ENCODE measurements at places on chromosomes 16 and 17. TPM values are rescaled to one million over a fixed set of nuclear protein-coding genes. Genes with fewer than 3 reads are reported as not detected.

Gene CDH15
- not detected for total RNA-seq

Gene TBX4
- not detected for total RNA-seq

Gene CTRB2
- total RNA-seq: not detected

Gene RDM1
- 6.5 TPM for total RNA-seq

DNA sequence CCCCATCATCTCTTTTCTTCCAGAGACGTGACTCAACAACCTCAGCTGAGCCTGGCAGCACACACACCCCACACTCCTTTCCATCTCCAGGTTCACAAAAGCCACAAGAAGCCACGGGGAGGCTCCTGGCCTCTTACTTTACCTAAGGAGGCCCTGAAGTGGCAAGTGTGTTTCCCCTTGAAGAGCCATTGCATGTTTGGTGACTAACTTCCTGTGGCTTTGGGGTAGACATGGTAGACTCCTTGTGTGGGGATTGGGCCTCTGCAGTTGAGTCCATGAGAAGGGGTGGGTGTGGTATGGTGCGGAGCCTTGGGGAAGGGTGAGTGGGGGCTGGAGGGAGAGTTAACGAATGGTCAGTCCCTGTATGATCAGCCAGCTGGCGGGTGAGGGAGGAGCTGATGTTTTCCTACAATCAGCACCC lies 24.2 kb downstream of the SAP30BP start:
- peaks cover 56% of the 10 kb centered on the region for H3K4me1 ChIP-seq
- no peak overlapping the region for H3K4me3 ChIP-seq
- peak overlapping the region; percentile 62 for H3K27ac ChIP-seq

DNA sequence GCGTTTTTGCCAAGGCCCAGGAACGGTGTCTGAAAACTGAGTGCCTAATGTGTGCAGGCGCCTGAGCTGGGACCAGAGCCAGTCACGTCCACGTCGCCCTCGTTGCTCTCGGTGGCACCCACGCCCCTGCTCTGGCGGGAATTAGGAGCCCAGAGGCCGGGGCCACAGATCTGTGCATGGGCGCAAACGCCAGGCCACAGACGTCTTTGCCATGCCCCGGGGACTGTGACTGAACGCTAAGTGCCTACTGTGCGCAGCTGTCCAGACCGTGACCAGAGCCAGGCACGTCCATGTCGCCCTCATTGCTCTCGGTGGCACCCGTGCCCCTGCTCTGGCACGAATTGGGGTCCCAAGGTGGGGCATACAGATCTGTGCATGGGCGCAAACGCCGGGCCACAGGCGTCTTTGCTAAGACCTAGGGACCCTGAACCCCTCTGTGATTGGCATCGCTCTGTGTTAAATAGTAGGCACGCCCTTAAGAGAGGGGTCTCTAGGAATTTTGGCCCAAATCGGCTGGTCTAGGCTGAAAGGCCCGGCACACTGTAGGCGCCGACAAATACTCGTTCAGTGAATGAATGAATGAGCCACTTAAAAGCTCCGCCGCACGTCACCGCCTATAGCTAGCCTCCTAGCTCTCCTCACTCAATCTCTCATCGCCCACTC lies 827 bp upstream of the UBALD1 start:
- H3K4me1 ChIP-seq: peaks cover 17% of the 10 kb centered on the region
- H3K27me3 ChIP-seq: no peaks in the 10 kb centered on the region
- H3K36me3 ChIP-seq: no peaks in the 10 kb centered on the region
- H3K27ac ChIP-seq: peak overlapping the region; percentile 90
- peak overlapping the region; percentile 83 for H3K4me3 ChIP-seq

DNA sequence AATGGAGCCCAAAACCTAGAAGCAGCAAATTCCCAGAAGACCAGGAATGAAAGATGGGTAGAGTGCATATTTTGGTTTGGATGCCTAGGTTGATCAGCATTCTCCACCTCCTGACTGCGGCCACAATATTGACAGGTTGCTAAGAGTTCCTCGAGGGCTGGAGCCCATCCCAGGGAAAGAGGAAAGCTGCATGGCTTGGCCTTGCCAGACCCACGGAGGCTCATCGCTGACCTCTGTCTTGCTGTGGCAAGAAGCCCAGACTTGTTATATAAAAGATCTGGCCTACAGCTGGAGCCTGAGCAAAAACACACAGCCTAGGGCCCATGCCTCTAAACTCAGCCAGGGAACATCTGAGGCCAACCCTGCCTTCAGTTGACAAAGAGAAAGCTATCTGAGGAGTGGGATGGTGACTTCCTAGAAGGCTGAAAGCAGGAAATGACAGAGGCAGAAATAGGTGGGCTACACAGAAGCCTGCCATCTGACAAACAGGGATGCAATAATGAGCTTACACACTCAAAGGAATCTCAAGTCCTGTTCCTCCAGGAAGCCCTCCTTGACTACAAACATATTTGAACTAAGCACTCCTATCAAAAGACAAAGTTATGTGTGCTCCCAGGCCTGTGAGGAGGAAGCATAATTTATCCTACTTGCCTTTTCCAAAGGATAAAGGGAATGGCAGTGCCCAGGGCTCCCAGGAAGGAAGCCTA lies 22.5 kb upstream of the SLC35B1 start:
- peaks cover 19% of the 10 kb centered on the region for H3K36me3 ChIP-seq
- H3K27ac ChIP-seq: no peak overlapping the region
- no peak overlapping the region for H3K4me3 ChIP-seq
- peaks cover 51% of the 10 kb centered on the region for H3K4me1 ChIP-seq
- DNase-seq: no peak

- H3K4me1 ChIP-seq: peaks cover 59% of the 10 kb centered on the region
- no peaks in the 10 kb centered on the region for H3K27me3 ChIP-seq
- H3K36me3 ChIP-seq: peaks cover 41% of the 10 kb centered on the region
- no peak for DNase-seq
- H3K4me3 ChIP-seq: peak overlapping the region; percentile 98
These were observed 1.4 kb downstream of the DDX42 start for GRCh38 chr17:63775420-63775819.

DNA sequence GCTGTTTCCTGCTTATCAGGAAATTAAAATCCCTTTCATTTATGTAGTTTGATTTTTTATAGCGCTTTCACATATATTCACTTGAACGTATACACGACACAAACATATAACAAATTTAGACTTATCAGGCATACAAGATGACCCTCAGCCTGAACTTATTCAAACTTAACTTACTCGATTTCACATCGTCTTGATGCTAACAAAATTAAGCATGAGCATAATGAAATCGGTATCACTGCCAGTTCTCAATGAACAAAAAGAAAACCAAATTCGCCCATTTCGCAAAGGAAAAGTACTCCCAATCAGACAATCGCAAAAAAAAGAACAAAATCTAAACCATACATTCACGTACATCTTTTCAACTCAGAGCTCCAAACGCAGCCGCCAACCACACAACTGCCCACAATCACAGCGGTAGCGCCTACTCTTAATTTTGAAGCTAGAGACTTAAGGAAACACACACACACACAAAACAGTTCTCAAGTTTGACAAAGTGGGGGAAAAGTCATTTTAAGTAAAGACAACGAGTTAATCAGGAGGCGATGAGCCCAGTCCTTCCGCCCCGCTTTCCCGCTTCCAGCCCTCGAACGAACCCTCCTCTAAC lies 1.1 kb downstream of the GJC1 start:
- peak overlapping the region; percentile 76 for H3K4me3 ChIP-seq
- H3K36me3 ChIP-seq: no peaks in the 10 kb centered on the region
- H3K27me3 ChIP-seq: peaks cover 38% of the 10 kb centered on the region
- peaks cover 13% of the 10 kb centered on the region for H3K4me1 ChIP-seq

DNA sequence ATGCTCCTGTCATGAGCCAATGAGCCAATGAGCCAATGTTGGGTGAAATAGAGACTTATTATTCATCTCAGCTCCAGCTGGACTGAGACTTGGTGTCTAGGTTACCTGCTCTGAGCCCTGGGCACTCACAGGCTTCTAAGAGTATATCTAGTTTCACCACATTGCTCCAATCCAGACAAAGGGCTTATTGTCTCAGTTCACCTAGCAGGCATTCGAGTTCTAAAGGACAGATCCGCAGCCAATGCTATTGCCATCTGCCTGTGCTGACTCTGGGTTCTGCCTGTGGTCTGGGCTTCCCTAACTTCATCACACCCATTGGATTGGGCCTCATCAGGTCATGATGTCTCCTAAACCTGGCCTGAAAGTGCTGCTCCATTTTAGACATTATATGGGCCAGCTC lies 66.1 kb upstream of the HS3ST4 start:
- H3K27me3 ChIP-seq: peaks cover 4% of the 10 kb centered on the region
- no peak overlapping the region for H3K4me3 ChIP-seq
- H3K4me1 ChIP-seq: no peaks in the 10 kb centered on the region
- H3K36me3 ChIP-seq: no peaks in the 10 kb centered on the region
- no peak for DNase-seq
- no peak overlapping the region for H3K27ac ChIP-seq

Measured in activated CD4-positive, alpha-beta T cell treated with anti-CD3 and anti-CD28 coated beads for 36 hours (primary cell).